Hepatocyte (in vitro differentiated cells): ENCODE measurements at places on chromosomes 2 and 18.

- no peak for DNase-seq
These were observed 182.8 kb upstream of the FOSL2 start for GRCh38 chr2:28209864-28210263.

- no peak for DNase-seq
These were observed 9.7 kb upstream of the STRN start for GRCh38 chr2:36976065-36976464.

DNA sequence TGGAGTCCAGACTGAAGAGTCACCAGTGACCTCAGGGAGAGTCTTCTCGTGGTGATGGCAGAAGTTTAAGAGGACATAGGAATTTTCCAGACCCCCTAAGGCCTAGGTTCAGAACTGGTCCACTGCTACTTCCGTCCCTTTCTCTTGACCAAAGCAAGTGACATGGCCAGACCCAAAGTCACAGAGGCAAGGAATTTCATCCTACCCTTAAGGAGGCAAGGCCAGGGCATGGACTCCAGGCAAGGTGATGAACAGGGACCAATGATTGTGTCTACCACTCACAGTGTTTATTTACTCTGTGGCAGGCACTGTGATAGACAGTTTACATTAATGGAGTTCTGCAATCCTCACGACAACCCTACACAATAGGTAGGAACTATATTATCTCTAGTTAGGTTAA is 265.1 kb downstream of the GLI2 start:
- DNase-seq, result no peak

DNA sequence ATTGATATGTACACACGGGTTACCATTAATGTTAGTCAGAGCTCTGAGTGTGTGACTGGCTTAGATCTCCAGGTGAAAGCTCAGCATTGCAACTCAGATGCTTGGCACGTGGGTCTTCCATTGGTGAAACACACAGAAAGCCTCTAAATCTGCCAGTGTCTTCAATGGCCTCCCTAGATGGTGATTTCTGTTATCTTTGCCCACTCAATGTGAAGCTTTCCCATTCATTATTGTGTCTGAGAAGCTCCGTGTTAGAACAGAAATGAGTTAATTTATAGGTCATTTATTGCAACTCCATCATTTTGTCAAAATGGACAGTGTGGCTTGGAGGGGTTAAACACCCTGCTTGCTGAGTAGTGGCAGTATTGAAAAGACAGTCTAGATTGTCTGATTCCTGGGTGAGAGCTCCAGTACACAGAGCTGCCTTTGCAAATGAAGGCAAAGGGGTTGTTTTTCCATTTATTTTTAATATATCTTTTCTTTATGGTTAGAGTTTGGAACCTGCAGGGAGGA is 64.7 kb upstream of the GCFC2 start:
- DNase-seq, result no peak

- peak; percentile 15 for DNase-seq
These were observed 37.6 kb upstream of the SLC4A10 start for GRCh38 chr2:161586517-161587167.

DNA sequence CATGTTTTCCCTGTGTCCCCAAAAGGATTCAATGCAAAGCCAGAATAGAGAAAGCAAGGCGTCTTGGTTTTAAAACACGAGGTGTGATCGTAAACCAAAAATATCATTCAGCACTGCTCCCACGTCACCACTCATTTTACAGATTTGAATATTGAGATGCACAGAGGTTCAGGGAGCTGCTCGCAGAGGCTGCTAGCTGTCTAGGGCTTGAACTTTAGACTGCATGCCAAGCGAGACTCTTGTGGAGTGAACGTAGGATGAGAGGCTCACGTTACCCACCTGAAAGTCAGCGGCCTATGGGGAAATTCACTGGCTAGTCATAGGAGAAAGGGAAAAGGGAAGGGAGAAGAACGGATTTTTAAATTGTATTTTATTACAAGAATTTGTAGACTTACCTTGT is 130.1 kb downstream of the MBP start:
- no peak for DNase-seq

DNA sequence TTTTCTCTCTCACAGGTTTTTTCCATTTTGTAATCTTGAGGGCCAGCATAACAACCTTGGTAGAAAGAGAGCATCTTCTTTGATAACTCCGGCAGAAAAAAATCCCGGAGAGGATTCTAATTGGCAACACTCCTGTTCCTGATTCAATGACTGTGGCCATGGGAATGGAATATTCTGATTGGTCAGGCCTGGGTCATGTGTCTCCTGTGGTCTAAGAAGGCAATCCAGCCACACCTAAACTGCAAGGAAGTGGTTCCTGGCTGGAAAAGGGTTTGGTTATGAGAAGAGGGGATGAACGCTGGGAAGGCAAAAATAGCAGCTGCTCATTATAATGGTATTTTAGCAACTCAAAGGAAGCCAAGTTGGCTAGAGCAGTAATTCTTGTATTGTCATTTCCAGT is 24.8 kb upstream of the ZNF638 start:
- no peak for DNase-seq

DNA sequence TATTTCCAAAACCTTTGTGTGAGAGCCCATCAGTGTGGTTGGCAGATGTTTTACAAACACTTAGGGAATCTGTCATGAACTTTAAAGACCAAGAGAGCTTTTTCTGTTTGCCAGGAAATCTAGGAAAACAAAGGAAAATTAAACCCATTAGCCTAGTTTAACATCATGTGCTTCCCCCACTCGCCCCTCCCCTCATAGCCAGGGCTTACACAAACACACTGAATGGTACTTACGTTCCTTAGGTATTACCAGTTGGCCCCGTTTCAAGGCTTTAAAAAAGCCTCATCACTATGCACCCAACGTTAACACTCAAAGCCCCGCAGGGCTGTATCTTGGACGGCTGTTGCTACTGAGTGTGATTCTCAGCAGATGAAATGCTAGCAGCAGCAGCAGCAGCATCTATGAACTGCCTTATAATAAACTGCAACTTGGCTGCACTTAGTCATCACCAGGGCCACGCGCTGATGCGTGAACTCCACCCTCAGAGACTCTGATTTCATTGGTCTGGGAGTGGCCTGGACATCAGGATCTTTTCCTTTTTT is 20.1 kb upstream of the TTC39C start:
- DNase-seq, result peak; percentile 73

DNA sequence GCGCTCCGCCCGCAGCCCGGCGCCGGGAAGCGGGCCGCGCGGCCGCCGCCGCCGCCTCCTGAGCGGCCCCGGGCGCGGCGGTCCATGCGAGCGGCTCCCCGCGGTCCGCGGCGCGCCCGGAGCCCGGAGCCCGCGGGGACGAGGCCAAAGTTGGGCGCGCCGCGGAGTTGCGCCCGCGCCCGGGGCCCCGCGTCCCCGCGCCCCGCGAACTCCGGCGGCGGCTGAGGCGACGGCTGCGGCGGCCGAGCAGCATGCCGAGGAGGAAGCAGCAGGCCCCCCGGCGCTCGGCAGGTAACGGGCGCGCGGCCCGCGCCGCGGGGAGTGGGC is 992 bp downstream of the TSHZ1 start:
- peak; percentile 34 for DNase-seq

DNA sequence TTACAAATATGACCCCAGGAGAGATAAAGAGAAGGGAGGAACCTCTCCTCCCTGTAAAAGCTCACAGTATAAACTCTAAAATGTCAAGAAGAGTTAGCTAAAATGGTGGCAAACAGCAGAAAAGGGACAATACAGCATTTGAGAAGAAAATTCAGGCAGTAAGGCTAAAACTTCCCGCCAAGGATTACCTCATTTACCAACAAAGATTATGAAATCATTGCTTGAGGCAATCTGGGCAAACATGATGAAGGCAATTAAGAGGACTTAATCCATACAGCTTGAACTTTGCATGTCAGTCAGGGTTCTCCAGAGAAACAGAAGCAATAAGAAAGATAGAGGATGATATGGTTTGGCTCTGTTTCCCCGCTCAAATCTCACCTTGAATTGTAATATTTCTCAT is 81.4 kb downstream of the CMPK2 start:
- DNase-seq, result no peak

- no peak for DNase-seq
These were observed 35.4 kb downstream of the BARD1 start for GRCh38 chr2:214774108-214774507.

DNA sequence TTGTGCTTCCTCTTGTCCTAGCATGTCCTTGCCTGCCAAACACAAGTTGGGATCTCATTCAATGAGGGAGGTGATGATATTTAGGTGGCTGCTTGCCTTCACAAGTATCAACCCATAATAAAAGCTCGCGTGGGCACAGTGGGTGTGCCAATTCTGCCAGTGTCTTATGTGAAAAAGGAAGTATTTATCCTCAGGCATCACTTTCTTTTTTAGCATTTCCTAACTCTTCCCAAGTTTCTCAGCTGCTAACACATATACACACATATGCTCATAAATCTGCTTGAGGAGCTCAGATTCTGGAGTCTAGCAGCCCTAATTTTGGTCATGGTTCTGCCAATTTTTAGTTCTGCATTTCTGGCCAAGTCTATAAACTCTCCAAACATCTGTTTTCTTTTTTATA is 319.5 kb upstream of the HNMT start:
- DNase-seq, result peak; percentile 7

DNA sequence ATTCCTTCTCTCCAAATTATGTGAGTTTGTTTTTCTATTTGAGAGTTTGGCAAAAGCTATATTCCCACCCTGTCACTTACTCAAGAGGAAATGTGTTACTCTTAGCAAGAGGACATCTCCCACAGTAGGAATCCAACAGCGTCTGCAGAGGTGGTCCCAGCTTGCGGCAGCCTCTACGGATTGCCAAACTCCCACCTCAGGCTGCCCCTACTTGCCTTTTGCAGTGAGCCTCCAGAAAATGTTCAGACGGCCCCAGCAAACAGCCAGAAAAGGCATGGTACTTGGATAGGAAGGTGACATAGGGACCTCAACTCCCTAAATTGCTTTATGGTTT is 158.4 kb downstream of the SUCLG1 start:
- DNase-seq, result no peak

DNA sequence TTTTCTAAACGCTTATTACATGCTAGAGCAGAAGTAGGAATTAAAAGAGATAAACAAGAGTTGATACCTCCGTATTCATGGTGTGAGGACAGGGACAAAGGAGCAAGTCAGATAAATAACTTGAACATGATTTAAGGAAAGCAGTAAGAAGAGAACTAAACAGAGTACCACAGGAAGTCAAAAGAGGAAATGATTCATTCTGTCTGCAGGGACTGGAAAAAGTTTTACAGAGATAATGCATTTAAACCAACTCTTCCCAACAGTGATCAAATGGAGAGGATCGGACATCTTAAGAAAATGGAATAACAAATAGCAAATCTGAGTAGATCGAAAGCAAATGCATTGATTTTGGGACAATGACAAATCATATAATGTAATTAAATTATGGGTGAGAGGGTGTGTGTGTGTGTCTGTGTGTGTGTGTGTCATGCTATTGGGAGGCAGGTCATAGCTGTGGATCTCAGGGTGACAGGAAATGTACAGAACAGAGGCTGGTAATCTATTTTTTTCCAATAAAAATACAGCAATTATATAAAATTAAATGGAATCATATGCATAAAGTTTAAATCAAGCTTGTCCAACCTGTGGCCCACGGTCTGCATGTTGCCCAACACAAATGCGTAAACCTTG is 113.4 kb downstream of the MC4R start:
- DNase-seq, result no peak

- no peak for DNase-seq
These were observed 79.6 kb downstream of the OSBPL6 start for GRCh38 chr2:178273787-178274360.

GRCh38 chr2:198144660-198145059 is 340.3 kb downstream of the PLCL1 start:
- DNase-seq, result no peak

- DNase-seq, result no peak
These were observed 124.7 kb downstream of the ICOS start for GRCh38 chr2:204061241-204061640.

DNA sequence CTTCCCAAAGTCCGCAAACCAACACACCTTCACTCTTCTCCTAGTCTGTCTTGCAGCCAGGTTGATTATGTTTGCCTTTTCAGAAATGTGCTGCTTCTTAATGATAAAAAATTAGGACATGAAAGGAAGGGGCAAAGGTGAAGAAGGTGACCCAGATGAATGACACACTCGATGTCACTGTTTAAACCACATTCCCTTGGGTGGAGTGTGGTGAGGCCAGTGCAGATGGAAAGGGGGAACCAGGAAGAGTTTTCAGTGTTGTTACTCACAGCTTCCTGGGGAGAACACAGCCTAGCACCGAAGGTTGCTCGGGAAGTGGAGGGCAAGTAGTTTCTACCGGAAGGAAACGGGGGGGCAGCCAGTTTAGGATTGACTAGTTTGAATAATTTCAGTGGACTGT is 57.2 kb upstream of the BOD1L2 start:
- no peak for DNase-seq

- no peak for DNase-seq
These were observed 47.1 kb downstream of the LAMA1 start for GRCh38 chr18:7070466-7070865.

DNA sequence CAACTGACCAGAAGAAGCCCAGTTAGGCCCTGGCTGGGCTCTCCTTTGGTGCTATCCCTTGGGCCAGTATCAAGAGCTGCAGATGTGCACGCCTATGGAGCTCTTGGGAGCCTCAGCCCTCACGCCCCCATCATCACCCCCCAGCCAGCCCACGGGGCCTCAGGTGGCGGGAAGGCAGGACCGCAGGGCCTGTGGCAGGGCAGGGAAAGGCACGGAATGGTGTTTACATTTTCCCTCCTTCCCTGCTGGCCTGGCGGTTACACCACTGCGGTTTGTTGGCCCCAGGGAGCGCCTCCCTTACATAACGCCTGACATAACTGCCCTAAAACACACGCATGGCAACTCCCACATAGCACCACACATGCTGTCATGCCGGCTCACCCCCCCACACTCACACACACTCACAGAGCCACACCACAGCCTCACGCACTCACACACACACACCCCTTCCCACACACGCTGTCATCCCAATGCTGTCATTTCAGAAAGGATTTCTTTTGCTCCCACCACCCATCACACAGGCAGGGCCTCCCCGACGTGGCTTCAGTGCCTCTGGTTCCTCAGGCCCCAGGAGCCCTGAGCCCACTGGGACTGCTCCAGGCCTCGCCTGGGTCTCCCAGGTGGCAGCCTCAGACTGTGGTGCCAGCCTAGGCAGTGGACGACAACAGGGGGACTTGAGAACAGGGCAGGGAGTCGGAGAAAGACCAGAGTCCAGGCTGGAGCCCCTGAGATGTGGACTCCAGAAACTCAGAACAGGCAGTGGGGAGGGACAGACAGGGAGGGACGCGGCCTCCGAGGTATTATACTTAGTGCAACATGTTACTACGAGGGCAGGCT is 15.7 kb downstream of the ZFP36L2 start:
- DNase-seq, result peak; percentile 80

DNA sequence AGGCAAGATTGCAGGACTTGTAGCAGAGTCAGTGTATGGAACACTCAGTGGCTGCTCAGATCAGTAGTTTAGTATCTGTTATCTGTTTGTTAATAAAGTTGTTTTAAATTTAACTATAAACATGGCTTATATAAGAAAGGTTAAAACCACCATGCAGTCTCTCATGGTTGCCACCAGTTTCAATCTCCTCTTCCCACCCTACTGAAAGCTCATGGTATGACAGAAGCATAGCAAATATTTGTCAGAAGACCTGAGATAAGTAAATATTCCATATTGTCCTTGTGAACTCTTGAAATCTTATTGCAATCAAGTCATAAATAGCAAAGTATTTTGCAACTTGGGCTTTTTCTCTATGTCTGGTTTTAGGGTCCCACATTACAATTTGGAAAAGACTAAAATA is 2.1 kb upstream of the COL5A2 start:
- DNase-seq, result peak; percentile 18
